ENCODE measurements at places on chromosomes 2 and 18. TPM values are rescaled to one million over a fixed set of nuclear protein-coding genes. Genes with fewer than 3 reads are reported as not detected.
A peak's percentile ranks its signal among the peaks of the same experiment; 100 is the strongest.

APCDD1 gene
- 5.6 TPM for total RNA-seq

DNA sequence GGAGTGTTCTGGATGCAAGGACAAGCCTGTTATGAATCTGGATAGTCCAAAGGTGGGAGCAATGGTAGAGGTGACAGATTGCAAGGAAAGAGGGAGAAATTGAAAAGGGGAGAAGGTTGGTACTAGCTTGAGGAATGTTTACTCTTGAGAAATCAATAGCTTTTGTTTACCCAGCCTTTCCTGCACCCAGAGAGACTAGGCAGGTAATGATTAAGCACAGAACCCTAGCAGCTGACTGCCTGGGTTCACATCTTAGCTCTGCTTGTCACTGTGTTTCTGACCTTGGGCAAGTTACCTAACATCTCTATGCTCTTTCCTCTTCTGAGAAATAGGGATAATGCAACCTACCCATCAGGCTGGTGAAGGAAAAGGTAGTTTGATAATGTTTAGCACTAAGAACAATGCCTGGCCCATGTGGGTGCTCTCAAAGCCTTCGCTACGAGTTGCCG lies 178.6 kb downstream of the MGAT5 start:
- DNase-seq: no peak

- DNase-seq: no peak
These were observed 266.3 kb downstream of the ZNF516 start for GRCh38 chr18:76228716-76229115.

GRCh38 chr2:239049421-239050251 lies 201.8 kb downstream of the TWIST2 start:
- DNase-seq: no peak

DNA sequence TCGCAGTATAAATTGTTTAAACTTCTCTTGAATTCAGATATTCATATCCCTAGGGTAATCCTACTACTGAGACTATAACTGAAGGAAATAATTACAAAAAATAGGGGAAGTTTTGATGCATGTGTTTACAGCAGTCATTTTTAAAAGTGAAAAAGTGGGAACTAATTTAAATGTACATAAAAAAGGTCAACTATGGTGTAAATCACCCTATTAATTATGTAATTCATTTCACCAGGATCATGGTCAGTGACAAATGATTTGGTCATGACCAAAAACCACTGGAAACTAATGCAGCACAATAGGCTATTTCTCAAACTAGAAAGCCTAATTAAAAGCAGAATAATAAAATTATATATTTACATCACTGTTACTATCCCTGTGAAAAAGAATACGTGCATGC lies 5.0 kb upstream of the CNGA3 start:
- no peak for DNase-seq

DNA sequence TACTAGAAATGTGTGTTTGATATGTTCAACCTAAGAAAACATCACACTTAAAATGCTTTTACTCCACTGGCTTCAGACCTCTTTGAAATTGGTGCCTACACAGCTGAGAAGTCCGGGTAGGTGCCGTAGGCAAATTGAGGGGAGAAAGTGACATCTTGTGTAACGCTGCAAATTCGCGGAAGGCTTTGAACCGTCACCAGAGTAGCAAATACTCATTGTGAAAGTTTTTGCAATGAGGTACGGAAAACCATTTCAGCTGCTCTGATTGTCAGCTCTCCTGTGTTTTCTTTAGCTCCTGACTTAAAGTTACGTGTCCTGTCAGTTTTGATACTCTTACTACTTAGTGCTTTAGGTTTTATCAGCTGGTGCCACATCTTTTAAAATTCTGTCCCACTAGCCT lies 224.5 kb downstream of the FAM210A start:
- peak; percentile 9 for DNase-seq

DNA sequence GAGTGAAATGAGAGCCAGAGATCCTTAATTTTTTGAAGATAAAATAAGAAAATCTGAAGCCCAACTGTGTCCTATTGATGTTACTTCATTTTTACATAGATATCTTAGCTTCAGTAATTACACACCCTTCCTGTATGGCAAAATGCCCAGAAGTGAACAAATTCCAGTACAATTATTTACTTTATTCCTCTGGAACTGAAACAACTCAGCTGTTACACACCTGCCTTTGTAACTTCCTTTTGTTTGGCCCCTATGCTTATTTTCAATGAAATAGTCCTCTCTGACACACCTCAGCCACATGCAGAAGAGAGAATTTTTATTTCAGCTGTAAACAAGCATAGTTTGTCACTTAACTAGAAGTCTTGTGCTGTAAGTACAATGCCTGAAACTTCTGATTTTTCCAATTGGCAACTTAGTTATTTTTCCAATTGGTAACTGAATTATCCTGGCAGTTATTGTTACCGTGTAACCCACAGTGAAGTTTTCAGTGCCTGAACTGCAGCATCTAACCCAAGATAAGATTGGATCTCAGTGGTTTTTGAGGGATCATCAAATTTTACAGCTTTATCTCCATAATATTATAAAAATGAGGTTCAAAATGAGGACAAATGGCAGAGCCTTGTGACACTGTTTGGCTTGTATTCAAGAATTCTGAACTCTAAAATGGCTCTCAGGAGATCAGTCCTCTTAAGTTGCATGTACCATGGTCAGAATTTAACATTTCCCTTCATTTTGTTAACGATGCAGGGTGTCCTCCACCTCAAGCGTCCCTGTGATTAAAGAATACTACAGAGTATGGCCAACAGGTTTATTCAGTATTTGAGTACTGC lies 82.6 kb downstream of the PKP4 start:
- peak; percentile 82 for DNase-seq

DNA sequence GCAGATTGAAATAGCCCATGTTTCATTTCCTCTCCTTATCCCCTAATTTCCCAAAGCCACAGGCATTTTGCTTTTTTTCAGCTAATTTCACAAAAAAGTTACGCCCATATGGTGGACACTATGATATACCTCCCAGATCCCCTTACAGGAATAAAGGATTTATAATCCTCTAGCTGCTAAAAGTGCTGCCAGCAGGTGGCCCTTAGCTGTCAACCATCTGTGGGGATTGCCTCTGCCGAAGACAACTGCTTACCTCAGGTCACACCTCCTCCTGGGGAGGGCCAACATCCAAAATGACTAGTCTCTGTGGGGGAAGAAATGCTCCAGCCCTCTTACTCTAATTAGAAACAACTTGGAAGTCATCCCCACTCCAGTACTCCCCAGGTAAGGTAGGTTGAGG lies 61.0 kb upstream of the EPB41L3 start:
- DNase-seq: no peak

DNA sequence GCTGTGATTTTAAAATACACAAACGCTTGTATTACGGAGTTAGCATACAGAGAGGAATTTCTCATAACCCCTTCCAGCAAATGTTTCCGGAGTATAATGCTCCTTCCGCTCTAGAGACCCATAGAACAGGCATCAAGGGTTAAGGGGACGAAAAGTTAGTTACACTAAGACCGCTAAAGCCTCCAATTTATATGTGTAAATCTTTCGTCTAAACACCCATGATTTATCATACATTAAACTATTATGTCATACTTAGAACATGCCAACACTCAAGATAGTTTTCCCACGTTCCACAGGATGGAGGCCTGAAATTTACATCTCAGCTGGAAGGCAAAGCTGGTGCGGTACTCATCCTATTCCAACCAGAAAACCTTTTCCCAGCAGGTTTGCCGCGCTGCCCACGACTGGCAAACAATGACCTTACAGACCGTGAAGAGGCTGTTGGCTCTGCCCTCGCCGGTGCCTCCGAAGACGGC lies 650 bp downstream of the ORMDL1 start:
- DNase-seq: peak; percentile 60

DNA sequence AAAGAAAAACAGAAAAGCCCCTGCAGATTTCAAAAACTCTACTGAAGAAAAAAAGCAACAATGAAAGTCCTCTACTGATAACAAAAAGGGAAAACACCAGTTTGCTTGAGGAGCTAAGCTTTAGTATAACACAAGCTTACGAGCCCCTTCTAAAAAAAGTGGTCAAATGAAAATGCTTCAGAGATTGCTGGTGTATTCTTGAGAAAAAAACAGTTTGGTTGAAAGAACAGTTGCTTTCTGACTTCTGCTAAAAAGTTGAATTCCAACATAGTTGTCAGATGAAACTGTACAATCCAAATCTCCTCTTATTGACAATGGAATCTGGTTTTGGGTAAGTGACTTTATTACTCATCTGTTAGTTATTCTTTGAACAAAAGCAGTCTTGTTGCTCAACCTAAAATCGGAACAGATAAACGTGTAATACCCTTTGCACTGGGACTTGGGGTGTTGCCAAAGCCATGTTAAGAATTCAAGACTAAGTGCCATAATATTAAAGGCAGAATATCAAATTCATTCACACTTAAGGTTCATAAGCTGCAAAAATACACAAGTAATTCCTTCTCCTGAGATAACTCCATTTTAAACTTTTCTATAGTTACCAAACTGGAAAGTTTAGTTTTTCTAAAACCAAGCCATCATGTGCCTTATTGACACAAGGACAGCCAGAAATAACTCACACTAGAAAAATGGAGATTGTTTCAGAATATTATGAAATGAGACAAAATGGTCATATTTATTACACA lies 45.3 kb upstream of the SPAG16 start:
- peak; percentile 88 for DNase-seq

- no peak for DNase-seq
These were observed 6.5 kb downstream of the IL1B start for GRCh38 chr2:112829961-112830681.

All from foreskin keratinocyte (primary cell).